ENCODE measurements at places on chromosomes 12 and 14.

- DNase-seq = no peak
Observed at GRCh38 chr12:98543701-98544100, 28.3 kb downstream of the TMPO start.

GRCh38 chr12:72511498-72511897, 239.3 kb downstream of the TRHDE start:
- no peak for DNase-seq

DNA sequence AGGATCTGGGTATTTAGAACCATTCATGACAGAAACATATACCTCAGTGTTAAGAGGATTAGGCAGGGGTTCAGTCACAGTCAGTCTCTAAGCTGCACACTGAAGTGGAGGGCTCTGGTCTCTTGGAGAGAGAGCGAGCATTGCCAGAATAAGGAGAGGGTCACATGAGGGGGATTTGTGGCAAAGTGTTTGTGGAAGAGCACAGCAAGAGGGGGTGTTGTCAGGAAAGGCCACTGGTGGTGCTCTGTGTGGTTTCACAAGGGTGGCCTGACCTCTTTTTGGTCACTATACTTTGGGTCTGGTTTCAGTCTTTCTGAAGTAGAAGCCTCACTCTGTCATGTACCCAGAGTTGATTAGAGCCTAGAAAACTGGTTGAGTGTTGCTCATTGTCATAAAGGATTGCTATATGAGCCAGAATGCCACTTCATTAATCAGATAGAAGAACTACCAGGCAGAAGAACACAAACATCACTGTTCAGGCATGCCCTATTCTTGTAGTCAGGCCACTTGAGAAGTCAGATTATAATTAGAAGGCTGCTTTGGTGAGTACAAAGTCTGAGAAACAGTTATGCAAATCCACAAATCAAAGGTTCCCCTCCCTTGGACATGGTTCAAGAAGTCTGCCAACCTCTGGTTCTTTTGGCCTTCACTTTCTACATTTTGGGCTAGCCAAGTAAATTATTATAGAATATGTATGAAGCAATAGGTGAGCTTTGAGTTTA, 8.4 kb downstream of the TMEM19 start:
- no peak for DNase-seq

DNA sequence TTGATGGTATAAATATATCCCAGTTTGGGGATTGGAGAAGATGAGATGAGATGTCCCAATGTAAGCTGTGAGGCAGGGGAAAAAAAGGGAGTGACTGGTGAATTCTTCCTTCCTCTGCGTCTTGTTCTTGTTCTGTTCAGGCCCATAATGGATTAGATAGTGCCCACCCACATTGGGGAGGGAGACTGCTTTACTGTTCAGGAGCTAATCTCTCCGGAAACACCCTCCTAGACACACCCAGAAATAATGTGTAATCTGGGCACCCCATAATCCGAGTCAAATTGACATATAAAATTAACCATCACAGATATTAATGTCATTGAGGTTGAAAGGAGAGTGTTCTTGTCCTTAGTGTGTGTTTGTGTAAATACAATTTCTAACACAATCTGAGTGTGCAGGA, 29.3 kb downstream of the ETV6 start:
- DNase-seq = no peak

DNA sequence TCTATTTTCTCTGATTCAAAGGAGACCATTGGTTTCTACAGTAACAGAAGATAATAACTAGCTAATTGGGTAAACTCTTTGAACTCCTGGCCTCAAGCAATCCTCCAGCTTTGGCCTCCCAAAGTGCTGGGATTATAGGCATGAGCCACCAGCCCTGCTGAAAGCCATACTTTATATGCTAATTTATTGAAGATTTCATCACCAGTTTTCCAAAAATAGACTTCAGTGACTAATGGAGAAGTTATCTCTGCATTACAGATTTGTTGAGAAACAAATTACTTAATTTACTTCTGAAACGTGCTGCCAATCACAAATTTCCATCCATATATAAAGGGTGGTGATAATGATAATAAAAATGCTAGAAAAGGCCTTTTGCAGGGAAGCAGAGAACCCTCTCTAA, 1758.1 kb upstream of the SEL1L start:
- no peak for DNase-seq

GRCh38 chr14:69045857-69046475, 66.9 kb upstream of the ACTN1 start:
- no peak for DNase-seq

- no peak for DNase-seq
Observed at GRCh38 chr14:73467377-73467776, 9.0 kb upstream of the NUMB start.

- no peak for DNase-seq
Observed at GRCh38 chr12:98182821-98183220, 332.6 kb upstream of the TMPO start.

- no peak for DNase-seq
Observed at GRCh38 chr14:59997449-59997848, 77.5 kb downstream of the LRRC9 start.

- no peak for DNase-seq
Observed at GRCh38 chr12:20410734-20411133, 42.4 kb downstream of the PDE3A start.

DNA sequence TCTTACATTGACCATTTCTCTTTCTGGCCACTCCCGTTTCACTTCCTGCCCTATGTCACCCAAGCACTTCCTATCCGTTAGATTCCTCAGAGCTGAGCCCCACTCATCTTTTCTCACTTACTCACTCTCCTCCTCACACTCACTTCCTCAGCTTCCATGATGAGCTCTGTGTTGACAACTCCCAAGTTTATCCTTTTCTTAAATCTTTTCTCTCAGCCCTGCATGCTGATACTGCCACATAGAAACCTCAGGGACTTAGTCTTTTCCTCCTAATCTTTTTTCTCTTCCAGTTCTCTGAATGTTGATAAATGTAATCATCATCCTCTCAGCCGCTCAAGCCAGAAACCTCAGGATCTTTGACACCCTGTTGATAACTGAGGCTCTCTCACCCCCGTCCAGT, 99.6 kb downstream of the ANO6 start:
- DNase-seq = no peak

DNA sequence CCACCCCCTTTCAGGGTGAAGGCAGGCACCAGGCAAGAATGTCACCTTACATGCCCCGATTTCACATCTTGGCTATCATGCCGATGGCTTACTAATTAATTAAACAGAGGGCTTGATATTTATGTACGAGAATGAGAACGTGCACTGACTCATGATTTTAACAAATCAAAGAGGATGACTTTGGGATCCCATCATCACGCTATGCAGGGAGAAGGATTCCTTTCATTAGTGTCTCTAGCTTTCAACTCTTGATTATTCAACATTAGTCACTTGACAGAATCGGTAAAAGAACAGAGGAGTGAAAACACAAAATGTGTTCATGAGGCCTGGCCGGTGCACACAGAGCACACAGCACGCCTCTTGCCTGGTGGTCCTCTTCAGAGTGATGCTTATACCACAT, 80.6 kb downstream of the PRKAB1 start:
- no peak for DNase-seq

DNA sequence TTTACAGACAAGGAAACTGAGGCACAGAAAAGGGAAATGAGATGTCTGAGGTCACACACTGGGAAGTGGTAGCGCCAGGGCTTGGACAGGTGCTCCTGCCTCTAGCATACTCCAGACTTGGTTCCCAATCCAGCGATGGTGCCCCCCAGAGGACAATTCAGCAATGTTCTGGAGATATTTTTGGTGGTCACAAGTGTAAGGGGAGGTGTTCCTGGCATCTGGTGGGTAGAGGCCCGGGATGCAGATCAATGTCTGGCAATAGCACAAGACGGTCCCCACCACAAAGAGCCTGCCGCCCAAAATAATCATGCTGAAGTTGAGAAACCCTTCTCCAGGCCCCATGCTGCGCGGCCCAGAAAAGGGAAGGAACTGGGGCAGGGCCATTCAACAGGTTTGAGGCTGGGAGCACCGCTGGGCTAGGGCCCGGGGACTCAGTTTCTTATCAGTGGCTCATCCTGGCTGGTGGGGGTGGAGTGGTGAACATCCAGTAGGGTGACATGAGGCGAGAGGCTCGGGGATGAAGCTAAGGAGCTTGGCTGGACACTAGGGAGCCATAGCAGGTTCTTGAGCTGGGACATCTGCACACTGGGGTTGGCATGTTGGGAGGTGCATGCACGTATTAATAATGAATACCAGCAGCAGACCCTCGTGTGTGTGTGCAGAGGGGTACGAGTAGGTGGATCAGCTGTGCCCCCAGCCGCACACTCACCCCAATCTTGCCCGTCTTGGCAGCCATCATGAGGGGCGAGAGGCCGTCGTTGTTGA, 35.1 kb downstream of the TRPV4 start:
- no peak for DNase-seq

GRCh38 chr12:78885466-78885865, 20.9 kb downstream of the SYT1 start:
- no peak for DNase-seq

GRCh38 chr12:50220363-50220995, 53.3 kb upstream of the CERS5 start:
- no peak for DNase-seq

DNA sequence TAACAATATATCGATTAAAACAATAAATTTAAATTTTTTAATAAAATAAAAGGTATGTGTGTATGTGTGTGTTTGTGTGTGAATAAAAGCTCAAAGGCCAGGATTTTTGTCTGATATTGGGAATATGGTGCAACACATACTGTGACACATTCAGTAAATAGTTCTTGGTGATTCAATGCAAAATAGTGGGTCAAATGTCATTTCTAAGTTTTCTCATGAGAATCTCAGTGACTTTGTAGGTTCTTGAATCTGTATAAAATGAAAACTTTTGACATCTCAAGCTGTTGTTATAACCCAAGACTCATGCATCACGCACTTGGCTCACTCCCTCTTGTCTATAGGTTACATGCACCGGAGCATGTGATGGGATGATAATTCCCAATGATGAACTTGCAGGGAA, 16.2 kb upstream of the MED6 start:
- DNase-seq = no peak

GRCh38 chr12:91261820-91262676, 79.4 kb upstream of the DCN start:
- DNase-seq = no peak

- DNase-seq = no peak
Observed at GRCh38 chr14:103547941-103548462, 14.5 kb downstream of the BAG5 start.
